ENCODE measurements at places on chromosomes 13 and 19.

GRCh38 chr13:113616991-113617749 lies 32.6 kb downstream of the TFDP1 start:
- no peak for DNase-seq

DNA sequence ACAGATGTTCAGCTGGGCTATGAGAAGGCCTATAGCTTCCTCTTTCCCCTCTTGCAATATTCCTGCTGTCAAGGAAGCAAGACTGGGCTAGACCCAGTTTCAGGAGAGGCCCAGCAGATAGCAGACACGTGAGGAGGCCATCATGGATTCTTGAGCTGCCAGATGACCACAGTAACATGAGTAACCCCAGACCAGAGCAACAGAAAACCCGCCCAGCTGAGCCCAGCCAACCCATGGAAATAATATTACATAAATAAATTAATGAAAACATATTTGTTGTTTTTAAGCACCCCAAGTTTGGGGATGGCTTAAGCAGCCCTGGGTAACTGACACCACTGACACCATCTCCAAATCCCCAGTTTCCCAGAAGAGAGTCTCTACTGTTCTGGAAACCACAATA lies 50.2 kb upstream of the PDCD5 start:
- DNase-seq, result no peak

- no peak for DNase-seq
Measured at GRCh38 chr19:38527466-38528136, 90.2 kb downstream of the MAP4K1 start.

GRCh38 chr19:57934820-57935665 lies at the start of gene ZNF418:
TSS of gene ZNF418 (minus strand) at chr19:57935402. CDS start at chr19:57933822, 1,580 bp downstream.
- no peak for DNase-seq

DNA sequence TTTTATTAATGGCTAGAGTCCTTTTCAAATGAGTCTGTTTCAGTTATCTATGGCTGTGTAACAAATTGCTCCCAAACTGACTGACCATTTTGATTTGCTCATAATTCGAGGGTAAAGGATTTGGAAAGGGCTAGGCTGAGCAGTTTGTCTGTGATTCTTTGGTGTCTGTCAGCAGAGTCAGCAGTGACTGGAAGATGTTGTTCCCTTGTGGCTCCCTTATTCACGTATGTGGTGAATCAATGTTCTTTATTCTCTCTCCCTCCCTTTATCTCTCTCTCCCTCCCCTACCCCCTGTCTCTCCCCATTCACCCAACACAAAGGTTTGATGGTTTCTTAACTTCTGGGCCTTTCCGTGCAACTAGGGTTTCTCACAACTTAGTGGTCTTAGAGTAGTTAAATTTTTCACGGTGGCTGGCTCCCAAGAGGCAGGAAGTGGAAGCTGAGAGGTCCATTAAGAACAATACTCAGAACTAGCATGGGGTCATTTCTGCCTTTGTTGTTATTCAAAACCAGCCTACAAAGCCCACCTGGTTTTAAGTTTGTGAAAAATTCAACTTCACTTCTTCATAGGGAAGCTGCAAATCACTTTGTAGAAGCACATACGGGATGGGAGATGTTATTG lies 772.5 kb upstream of the SLITRK1 start:
- no peak for DNase-seq

- DNase-seq, result no peak
Measured at GRCh38 chr19:22882797-22883196, 50.7 kb downstream of the ZNF723 start.

GRCh38 chr19:48970923-48971395 lies 5.8 kb downstream of the FTL start:
- peak; percentile 77 for DNase-seq

DNA sequence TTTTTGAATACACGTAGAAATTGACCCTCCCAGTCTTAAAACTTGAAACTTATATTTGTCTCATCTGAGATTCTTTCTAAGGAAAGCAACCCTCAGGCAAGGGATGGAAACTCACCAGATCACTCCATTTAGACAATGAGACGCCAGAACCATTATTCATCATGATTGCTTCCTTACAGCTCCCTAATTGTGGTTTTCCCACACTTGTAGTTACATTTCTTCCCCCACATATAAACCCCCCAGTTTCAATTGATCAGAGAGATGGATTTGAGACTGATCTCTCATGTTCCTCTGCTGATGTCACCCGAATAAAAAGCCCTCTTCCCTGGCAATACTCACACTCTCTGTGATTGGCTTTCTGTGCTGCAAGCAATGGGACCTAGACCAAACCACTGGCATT lies 197.9 kb upstream of the STARD13 start:
- no peak for DNase-seq

GRCh38 chr19:18399008-18399407 lies 1.6 kb upstream of the LRRC25 start:
- no peak for DNase-seq

DNA sequence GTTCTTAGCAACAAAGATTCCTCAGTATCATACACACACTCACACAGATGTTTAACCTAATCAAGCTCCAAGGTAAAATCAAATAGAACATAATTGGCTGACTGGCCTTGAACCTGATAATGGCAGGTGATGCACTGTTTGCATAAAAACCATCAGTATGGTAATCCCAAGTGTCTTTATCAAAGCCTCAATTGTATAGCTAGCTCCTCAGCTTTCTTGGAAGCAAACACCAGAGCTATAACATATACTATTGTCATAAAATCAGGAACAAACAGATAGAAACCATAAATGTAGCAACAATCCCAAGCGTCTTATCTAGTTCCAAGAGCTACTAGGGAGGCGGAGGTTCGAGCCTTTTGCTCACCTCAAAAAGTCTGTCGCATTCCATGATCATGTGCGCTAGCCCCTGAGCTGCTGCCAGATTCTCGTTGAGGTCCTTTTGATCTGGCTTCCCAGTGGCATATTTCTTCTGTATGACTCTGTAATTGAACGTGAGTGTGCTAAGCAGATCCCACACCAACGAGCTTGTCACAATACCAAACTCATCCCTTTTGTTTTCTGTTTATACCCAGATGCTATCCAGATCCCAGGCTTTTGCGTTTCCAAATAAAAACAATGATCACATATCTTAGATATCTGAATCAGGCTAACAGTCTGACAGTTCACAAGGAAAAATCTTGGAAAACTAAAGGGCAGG lies 95.3 kb downstream of the KL start:
- DNase-seq, result no peak

GRCh38 chr19:50657222-50657669 lies 8.0 kb downstream of the C19orf81 start:
- no peak for DNase-seq

- DNase-seq, result no peak
Measured at GRCh38 chr13:20303636-20304035, 71.5 kb upstream of the GJB6 start.

- no peak for DNase-seq
Measured at GRCh38 chr19:30637926-30638325, 265.7 kb downstream of the ZNF536 start.
